NCI-H510A (cell line): ENCODE measurements at places on chromosomes 5 and 9.
A peak's percentile ranks its signal among the peaks of the same experiment; 100 is the strongest.

DNA sequence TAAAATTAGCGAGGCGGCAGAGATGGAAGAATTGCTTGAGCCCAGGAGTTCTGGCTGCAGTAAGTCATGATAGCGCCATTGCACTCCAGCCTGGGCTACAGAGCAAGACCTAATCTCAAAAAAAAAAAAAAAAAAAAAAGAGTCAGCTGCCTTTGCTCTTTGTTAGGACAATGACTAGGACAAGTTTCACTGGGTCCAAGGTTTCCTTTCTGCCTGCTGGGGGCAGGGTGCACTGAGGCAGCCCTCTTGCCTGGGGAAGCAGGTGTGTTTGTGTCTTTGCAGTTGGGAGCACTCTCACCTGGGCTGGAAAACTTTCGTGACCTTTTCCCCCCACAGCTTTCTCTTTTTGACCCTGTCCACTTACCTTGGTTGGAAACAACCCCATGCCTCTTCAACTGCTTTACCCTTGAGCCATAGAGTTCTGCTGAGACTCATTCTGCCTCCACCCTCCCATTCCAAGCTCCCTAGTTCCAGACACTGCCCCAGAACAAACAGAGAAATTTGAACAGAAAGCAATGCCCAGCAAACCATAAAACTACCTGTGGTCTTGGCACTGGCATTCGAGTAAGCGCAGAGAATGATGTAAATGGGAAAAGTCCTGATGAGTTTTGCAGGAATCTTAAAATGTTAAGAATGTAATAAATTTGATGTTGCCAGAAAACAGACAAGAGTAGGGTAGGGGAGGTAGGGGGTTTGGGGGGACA lies 17.0 kb upstream of the MYO10 start:
- DNase-seq = no peak

DNA sequence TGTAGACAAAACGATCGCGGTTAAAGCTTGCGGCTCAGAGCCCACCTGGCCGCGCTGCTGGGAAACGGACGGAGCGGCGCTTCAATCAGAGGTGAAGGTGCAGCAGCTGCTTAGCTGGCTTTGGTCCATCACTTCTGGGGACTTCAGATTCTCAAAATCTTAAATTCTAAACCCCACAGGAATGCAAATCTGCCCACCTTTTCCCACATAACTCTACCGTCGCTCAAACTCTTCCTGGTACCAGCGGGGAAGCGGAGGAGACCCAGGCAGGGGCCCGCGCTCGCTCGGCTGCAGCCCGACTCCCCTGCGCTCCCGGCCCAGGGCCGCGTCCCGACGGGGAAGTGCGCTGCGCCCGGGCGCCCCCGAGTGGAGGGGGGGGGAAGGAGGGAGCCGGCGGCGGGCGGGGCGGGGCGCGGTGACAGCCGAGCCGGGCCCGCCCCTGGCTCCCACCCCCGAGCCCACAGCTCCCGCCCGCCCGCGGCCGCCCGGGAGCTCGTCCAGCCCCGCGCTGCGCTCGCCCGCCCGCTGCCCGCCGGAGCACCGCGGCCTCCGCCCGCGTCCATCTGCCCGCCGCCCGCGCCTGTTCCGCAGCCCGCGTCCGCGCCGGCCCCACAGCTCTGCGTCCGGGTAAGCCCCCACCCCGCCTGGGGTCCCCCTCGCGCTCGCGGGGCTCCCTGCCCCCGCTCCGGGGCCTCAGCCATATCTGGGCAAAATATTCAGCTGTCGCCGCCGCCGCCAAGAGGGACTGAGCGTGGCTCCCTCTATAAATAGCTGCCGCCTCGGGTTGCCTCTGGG lies at the start of gene TMOD1:
Gene TMOD1, plus strand, starts transcription at position 490 of the 795 bp plus-strand sequence. CDS start 22,523 bp downstream, outside the sequence.
- peak; percentile 63 for DNase-seq

GRCh38 chr5:154386952-154387629 lies 58.7 kb upstream of the SAP30L start:
- no peak for DNase-seq

DNA sequence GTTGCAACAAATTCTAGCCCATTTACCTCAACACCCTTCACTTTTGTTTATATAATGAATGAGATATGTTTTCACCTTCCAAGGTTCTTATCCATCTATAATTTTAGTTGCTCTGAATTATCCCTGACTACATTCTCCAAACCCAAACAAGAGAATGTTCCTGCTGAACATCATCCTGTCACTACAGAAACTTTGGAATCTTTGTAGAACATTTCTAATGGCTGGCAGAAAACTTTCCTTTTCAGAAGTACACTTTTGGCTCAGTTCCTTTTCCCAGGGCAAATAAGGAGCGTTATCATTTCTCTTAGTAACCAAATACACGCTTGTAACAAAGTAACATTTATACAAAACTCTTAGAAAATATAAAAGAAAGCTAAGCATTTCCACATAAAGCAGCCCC lies 860.6 kb upstream of the SEMA6A start:
- DNase-seq = no peak

DNA sequence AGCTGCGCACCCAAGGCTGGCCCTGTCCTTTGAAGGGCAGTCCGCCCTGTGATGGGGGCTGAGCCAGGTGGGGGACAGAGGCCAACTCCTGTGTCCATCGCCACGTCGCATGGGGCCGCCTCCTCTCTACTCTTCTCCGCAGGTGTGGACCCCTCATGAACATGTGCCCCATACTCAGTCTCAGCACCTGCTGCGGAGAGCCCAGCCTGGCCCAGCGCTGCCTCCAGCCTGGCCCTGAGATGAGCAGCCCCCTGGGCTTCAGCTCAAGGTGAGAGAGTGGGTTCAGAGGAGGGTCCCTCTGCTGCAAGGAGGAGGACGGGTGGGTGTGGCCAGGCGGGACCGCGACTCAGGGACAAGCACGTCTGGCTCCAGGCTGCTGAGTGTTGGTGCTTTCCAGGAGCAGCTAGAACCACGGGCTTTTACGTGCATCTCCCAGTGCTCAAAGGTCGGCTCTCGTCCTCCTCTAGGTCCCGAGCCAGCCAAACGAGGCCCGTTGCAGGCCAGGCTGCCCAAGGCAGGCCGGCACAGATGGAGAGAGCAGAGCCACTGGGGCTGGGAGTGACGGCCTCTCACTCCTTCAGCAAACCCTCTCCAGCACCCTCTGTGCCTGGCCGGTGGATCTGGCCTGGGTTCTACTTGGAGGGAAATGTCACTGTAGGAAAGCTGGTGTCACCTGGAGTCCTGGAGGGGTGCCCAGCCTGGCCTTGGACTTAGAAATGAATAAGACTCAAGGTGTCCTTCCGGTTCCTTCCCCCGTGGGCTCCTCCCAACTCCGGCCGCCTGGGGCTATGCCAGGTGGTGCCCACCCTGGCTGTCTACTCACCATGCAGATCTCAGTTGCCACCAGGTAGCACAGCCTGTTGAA lies 48.9 kb upstream of the RNF130 start:
- DNase-seq = no peak

DNA sequence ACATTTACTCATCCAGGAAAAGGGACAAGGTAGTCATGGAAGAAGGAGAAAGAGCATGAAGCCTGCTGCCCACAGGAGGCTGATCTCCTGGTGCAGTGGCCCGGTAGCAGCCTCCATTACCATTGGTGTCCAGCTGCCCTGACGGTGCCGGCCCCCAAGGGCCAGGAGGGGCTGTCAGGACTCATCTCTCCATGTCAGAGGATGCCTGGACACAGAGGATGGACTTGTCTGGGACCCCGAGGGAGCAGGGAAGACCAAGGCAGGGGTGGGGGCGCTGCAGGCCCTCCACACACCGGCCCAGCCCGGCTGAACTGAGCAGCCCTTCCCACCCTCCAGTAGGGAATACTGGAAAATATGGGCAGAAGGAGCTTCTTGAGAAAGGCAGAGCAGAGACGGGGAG lies 52.2 kb downstream of the IRX2 start:
- no peak for DNase-seq

DNA sequence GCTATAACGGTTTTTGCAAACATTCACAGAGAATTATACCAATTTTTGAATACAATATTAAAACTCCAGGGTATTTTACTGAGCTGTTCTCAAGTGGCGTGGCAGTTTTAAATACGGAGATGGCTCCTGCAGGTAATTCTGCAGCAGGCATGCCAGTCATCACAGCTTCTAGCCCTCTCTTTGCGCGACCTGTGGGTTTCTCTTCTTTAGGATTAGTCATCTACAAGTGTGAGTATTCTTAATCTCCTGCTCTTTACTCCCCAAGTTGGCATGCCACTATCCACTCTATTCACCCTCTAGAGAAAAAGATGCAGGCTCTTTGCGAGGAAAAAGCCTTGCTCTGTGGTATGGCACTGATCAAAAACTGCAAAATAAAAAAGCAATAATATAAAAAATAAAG lies 43.9 kb downstream of the ANKRD31 start:
- DNase-seq = no peak

DNA sequence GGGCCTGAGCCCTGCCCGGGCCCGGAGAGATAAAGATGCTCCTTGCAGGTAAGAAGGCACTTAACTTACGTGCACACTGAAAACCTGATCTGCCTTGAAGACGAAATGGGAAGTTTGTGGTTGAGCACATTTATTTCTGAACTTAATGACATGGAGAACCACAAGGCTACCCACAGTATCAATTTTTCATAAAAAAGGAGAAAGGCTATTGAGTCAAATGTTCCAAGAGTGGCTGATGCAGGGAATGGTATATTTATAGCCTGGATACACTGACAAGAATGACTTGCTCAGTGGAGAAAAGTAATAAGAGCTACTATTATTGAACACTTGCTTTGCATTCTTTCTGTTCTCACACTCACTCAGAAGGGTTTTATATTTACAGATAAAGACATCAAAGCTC lies 419.3 kb downstream of the ACTL7B start:
- no peak for DNase-seq

DNA sequence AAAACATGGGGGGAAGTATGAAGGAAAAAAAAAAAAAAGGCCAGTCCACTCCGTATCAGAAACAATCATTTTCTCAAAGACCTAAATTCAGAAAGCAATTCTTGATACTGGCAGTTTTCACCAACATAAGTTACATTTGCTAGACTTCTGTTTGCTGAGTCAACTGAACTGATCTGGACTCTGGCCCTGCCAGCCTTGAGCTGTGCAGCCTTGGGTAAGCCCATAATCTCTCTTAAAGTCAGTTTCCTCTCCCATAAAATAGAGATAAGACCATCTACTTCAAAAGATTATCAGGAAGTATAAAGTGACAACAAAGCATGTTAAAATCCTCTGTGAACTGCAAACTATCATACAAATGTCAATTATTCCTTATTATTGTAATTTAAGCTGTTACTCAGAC lies 106.8 kb downstream of the MAPKAP1 start:
- DNase-seq = no peak

GRCh38 chr9:128903871-128904620 lies 16.7 kb upstream of the PHYHD1 start:
- no peak for DNase-seq

- DNase-seq = no peak
Measured at GRCh38 chr5:109410389-109411148, 795 bp upstream of the PJA2 start.

- DNase-seq = no peak
Measured at GRCh38 chr9:73597039-73597438, 445.4 kb downstream of the ANXA1 start.

DNA sequence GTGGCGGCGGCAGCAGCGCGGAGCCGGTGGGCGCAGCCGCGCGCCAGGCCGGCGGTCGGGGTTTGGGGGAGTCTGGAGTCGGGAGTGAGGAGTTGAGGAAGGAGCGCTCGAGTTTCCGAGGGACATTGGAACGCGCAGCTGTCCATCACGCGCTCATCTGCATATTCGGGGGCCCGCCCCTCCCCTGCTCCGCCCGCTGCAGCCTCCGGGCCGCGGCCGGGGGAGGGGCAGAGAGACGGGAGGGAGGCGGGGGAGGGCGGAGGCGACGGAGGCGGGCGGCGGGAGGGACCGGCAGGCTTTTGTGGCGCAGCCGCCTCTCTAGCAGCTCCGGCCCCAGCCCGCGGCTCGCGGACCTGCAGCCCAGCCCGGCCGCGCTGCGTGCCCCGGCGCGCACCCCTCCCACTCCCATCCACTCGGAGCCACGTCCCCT lies at the start of gene IRX2:
Gene IRX2, minus strand, starts transcription at position 86 of the 430 bp plus-strand sequence. CDS start 264 bp downstream, outside the sequence.
- DNase-seq = no peak

- no peak for DNase-seq
Measured at GRCh38 chr5:172430354-172430753, 24.0 kb downstream of the SH3PXD2B start.

DNA sequence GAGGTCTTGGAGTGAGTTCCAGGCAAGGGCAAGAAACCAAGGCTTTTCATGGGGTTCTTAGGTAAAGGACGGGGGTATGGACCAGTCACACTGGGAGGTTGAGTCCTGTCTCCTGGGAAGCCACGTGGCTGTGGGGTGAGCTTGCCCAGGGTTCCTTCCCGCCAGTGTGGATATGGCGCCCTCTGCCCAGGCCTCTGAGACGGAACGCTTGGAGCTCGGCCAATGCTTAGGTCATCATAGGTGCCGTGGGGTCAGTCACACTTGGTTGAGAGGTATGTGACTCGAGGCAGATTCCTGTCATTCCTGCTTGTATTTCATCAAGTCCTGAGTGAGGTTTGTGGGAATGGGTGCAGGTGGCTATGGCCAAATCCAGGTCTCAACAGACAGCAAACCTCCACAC lies 46.2 kb downstream of the TENT4A start:
- no peak for DNase-seq

- peak; percentile 18 for DNase-seq
Measured at GRCh38 chr9:110180511-110181434, 27.2 kb downstream of the C9orf152 start.

GRCh38 chr5:111010783-111011182 lies 60.7 kb upstream of the TSLP start:
- no peak for DNase-seq

DNA sequence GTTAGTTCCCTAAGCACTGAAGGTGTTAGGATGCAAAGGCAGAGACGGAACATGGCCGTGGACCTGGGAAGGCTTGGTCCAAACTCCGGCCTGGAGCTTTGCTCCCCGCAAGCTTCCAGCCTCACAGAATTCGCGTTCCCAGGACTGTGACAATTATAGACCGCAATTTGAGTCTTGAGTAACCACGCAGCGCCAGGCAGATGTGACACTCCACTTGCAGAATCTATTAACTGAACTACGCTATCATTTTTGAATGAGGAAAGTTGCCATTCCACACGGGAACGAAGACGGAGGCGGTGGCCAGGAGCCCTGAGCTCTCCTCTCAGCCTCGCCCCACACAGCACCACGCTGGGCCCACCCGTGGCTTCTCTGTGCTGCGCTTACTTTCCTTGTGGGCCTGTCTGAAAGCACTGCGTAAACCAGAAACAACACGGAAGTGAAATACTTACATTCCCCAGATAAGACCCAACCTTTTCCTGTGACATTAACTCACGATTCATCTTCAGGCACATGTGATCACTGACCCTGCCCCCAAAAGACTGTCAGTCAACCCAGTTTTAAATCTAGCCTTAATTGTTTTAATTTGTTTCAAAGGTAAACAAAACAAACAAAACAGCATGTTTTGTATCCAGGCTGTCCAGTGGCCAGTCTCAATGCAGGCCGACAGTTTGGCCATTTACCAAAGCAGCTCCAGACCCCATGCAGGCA lies 16.1 kb upstream of the COL5A1 start:
- no peak for DNase-seq

- DNase-seq = no peak
Measured at GRCh38 chr5:6328173-6328572, 50.2 kb downstream of the MED10 start.

- DNase-seq = peak; percentile 10
Measured at GRCh38 chr5:151742870-151743294, 15.5 kb downstream of the ATOX1 start.
